ENCODE measurements at places on chromosomes 12 and 14.

DNA sequence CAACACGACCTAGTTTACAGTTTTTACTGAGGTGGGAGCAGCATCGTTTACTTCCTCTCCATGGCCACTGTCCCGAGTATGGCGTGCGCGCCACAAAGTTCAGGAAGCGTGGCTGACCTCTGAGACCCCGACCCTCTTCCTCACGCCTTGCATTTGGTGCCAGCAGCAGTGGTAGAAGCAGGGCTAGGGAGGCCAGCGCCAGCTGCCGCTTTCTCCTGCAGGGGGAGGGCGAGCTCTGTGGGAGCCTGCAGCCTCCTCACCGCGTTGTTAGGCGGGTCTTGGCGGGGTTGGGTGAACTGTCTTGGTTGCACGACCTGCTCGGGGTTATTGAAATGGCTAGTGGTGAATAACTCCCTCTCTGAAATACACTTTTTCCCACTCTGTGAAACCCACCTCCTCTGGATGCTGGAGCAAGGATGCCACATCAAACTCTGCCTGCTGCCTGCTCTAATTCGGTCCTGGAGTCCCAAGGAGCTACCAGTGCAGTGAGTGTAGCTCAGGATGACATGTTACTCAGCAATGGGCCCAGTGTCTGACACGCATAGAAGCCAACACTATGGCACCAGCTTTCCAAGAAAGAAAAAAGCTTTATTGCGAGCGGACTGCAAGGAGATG is 22.3 kb upstream of the TDRD9 start:
- no peak for DNase-seq

- no peak for DNase-seq
Measured at GRCh38 chr12:107319533-107320032, 226.2 kb upstream of the CRY1 start.

- DNase-seq = no peak
Measured at GRCh38 chr12:132804426-132804861, 24.2 kb downstream of the GOLGA3 start.

DNA sequence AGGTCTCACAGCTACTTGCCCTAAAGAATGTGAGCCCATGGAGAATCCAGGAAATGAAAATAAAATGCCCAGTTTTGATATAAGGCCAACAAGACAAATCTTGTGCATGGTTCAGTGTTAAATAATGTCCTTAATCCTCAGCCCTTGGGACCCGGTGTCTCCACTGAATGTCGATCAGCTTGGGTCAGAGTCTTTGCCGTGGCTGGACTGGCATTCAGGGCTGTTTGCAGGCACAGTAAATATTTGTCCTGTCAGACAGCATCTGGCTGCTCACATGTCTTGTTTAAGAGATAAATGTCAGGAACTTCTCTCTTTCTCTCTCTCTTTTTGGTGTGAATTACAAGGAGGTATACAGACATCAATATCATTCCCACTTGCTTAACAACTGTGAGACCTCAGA is 452.5 kb downstream of the FUT8 start:
- DNase-seq = no peak

Measured in activated CD4-positive, CD25-positive, alpha-beta regulatory T cell (primary cell).